ENCODE measurements at places on chromosomes 12 and 14. TPM values are rescaled to one million over a fixed set of nuclear protein-coding genes. Genes with fewer than 3 reads are reported as not detected.

The ART4 gene
- not detected for total RNA-seq

The FAM234B gene
- total RNA-seq = 15.9 TPM

The DNAI7 gene
- 0.52 TPM for total RNA-seq

The ITGB7 gene
- 1.9 TPM for total RNA-seq

The LRTM2 gene
- 0.07 TPM for total RNA-seq

The AQP2 gene
- total RNA-seq = not detected

The PLCZ1 gene
- total RNA-seq = not detected

The KCNJ8 gene
- 0.17 TPM for total RNA-seq

The SERPINA12 gene
- total RNA-seq = not detected

The ACOT6 gene
- not detected for total RNA-seq

The SERPINA10 gene
- total RNA-seq = not detected

The GPR84 gene
- total RNA-seq = not detected

The GPRC5A gene
- 305 TPM for total RNA-seq

The SERPINA5 gene
- total RNA-seq = 3.0 TPM
